Sciatic nerve (tissue), 2 donors: ENCODE measurements at places on chromosomes 16 and 17. TPM values are rescaled to one million over a fixed set of nuclear protein-coding genes. Genes with fewer than 3 reads are reported as not detected.

DNA sequence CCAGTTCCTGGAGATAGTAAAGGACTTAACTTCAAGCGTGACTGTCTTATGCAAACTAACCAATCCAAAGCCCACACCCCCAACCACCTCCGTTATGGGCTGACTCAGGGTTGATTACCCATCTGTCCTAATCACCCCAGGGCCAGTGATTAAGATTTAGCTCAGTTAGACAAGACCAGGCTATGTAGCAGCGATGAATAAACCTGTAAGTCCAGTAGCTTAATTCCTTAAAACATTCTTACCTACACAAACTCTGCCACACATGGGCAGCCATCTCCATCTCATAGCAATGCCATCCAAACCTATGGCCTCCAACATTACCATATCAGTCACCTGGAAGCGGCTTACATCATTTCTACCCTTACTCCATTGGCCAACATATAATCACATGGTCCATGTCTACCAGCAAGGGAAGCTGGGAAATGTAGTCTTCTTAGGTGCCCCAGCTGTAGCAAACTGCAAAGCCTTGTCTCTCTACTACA is 266.7 kb downstream of the SHISA9 start:
- no peak for DNase-seq

DNA sequence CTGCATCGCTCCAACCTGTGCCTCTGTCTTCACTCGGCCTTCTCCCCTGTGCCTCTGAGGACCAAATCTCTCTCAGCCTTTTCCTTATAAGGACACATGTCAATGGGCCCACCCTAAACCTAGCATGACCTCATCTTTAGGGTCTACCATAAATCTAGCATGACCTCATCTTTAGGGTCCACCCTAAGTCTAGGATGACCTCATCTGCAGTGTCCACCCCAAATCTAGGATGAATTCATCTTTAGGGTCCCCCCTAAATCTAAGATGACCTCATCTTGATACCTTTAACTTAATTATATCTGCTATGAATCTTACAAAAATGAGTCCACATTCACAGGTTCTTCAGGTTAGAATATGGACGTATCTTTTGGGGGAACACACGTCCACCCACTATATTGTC is 131.1 kb upstream of the RPL38 start:
- no peak for DNase-seq

- DNase-seq = no peak
These were observed 19.2 kb upstream of the TMEM101 start for GRCh38 chr17:44033861-44034408.

DNA sequence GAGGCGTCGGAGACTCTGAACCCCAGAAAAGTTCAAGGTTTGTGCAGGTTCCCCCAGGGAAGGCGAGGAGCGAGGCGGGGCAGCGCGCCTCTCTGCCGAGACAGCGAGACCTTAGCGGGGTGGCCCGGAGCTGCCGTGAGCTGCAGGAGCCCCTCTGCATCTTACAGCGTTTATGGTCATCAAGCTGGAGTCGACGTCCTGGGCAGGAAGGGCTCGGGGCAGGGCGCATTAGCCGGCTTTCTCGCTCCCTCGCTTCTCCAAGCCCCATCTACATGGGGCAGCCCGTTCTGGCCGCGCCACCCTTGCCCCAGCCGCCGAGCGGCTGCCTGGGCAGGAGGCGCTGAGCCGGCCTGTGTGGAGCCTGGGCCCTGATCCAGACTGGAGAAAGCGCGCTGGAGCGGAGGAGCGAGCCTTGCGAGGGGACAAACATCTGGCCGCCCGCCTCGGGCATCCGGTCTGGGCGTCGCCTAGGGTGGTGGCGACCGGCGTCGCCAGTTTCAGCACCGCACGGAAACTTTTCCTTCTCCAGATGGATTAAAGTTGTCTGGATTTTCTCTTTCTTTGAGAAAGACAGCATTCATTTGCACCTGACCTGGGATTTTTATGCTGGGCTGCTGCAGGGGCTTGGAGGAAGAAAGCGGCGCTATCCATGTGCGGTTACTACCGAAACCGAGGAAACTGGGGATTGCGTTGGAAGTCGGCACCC is 750 bp downstream of the TMEM132E start:
- DNase-seq = peak; percentile 62

GRCh38 chr17:74859459-74860228 is at the start of gene GRIN2C:
Gene GRIN2C (minus strand): TSS chr17:74859885. CDS start chr17:74855092, 4,793 bp downstream.
- DNase-seq = no peak

DNA sequence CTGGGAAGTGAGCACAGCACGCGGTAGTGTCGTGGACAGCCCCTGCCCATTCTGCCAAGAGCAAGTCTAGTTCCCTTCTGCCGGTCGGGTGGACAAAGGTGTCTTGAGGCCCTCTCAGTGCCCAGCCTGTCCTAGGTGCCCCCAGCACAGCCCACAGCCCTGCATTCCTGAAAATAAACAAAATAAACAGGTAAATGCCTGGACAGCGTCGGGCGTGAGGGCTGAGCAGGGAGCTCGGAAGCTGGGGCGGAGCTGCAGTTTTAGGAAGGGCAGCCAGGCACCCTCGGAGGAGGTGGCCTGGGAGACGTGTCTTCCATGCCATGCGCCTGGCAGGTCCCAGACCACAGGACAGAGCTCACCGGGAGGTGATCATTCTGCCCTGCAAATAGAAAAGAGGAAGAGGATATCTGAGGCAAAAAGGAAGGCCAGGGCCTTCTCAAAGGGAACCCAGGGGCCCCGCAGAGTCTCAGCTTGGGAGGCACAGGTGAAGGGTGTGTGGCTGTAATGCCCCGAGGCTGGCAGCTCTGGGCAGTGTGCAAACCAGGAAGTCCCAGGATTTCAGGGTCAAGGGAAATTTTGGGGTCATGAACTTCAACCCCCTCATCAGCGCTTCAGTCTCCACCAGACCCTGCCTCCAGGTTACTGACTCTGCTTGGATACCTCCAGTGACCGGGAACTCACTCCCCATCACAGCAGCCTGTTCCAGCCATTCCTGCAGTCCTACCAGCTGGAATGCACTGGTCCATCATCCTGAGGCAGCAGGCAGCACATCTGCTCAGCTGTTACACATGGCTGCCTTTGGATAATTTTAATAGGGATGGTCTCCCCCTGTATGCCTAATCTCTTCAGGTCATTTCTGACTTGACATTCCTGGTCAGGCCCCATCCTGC is 1.7 kb downstream of the ZNF469 start:
- peak; percentile 43 for DNase-seq

DNA sequence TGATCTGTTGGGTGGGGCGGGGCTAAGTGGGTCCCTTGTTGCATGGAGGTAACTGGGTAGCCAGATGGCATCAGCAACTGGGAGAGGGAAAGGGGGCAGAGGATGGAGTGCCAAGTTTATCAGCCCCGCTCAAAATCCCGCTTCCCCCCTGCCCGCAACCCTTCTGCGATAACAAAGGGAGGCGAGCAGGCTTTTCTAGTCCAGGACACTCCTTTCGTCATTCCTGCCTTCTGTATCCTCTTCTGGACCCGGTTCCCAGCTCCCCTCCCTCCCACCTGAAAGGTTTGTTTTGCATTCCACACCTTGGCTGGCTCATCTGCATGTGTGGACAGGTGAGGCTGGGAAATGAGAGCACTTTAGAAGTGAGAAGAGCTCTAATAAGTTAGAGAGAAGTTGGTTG is 53.3 kb downstream of the HLF start:
- DNase-seq = no peak

DNA sequence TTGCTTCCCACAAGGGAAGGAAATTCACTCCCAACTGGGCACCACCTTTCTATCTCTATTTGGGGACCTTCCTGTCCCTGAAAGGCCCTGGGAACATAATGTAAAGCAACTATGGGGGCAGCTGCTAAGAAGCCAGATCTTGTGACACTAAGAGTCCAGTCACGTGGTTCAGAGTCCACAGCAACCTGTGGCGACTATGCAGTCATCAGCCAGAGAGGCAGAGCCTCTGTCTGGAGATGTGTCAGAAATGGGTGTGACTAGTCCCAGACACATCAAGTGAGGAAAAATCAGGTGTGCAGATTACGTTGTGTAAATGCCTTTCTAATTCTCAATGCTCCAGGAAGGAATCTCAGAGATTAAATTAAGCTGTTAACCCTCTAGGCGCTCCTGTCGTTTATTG is 26.6 kb upstream of the SKAP1 start:
- DNase-seq = no peak

GRCh38 chr17:81977211-81977808 is at the start of gene ASPSCR1:
Gene ASPSCR1 (plus strand): TSS chr17:81977629. CDS start chr17:81977647, 18 bp downstream.
- peak; percentile 95 for DNase-seq

DNA sequence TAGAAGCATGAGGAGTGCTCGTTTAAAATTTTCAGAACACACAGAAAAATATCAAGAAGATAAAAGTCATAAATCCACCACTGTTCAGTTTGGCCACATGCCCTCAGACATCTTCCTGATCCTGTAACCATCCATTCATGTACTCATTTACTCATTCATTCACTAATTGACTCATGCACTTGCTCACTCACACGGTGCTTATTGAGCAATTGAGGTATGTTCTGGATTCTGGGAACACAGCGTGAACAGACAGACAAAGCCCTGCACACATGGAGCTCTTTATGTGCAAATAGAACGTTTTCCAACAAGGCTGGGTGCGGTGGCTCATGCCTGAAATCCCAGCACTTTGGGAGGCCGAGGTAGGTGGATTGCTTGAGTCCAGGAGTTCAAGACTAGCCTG is 10.2 kb upstream of the NATD1 start:
- DNase-seq = no peak

GRCh38 chr16:49410226-49410625 is 36.6 kb downstream of the C16orf78 start:
- DNase-seq = peak; percentile 31

- DNase-seq = no peak
These were observed 27.5 kb downstream of the EPN2 start for GRCh38 chr17:19264681-19265080.

GRCh38 chr16:27102701-27103575 is 36.2 kb downstream of the C16orf82 start:
- DNase-seq = no peak

GRCh38 chr16:65700596-65700995 is 578.7 kb upstream of the CDH11 start:
- DNase-seq = no peak

- DNase-seq = no peak
These were observed 152.1 kb downstream of the PHKB start for GRCh38 chr16:47613251-47613650.

GRCh38 chr17:53314521-53314920 is 508.2 kb upstream of the KIF2B start:
- no peak for DNase-seq

DNA sequence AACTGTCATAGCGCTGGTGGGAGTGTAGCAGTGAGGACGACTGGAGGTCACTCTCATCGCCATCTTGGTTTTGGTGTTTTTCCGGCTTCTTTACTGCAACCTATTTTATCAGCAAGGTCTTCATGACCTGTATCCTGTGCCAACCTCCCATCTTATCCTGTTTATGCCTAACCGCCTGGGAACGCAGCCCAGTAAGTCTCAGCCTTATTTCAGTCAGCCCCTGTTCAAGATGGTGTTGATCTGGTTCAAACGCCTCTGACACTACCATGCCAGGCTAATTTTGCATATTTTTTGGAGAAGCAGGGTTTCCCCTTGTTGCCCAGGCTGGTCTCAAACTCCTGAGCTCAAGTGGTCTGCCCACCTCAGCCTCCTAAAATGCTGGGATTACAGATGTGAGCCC is 179.8 kb upstream of the HSBP1 start:
- DNase-seq = no peak

DNA sequence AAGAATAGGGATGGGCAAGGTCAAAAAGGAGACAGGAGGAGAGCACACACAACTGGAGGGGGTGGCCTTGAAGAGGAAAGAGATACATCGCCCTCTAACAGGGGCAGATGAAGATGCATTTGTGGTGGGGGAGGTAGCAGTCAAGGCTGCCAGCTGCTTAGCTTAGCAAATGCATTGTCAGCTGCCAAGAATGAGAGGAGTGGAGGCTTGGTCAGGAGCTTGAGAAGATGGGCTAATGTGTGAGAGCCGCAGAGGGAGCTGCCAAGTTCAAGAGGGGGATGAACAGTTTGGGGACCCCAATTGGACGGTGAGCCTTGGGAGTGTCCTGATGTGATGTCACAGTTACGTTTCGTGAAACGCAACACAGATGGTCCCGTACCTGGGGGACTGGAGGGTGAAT is 28.9 kb upstream of the GNA13 start:
- DNase-seq = no peak

- no peak for DNase-seq
These were observed 88.4 kb upstream of the CDH5 start for GRCh38 chr16:66278111-66278531.

DNA sequence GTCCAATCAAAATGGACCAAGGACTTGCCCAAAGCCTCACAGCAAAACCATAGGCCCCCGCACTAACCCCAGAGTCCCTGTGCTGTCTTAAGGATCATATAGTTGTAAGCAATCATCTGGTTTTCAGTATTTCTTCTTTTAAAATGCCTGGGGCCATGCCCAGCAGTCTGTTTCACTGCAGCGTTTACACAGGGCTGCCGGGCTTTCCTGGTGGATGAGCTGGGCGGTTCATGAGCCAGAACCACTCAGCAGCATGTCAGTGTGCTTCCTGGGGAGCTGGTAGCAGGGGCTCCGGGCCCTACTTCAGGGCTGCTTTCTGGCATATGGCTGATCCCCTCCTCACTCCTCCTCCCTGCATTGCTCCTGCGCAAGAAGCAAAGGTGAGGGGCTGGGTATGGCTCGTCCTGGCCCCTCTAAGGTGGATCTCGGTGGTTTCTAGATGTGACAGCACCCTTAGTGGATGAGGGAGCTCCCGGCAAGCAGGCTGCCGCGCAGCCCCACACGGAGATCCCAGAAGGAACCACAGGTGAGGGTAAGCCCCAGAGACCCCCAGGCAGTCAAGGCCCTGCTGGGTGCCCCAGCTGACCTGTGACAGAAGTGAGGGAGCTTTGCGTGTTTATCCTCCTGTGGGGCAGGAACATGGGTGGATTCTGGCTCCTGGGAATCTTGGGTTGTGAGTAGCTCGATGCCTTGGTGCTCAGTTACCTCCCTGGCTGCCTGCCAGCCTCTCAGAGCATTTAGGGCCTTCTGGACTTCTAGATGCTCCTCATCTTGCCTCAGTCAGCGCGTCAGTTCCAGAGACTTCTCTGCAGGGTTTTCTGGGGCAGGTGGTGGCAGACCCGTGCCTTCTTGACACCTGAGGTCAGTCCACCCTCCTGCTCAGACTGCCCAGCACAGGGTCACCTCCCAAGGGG is 24.8 kb upstream of the STH start:
- DNase-seq = no peak

The MAF gene
- total RNA-seq = 168 TPM

The LRRC37B gene
- 25.7 TPM for total RNA-seq

The ST3GAL2 gene
- total RNA-seq = 31.1 TPM

The TBC1D3D gene
- total RNA-seq = not detected

The CDH5 gene
- total RNA-seq = 108 TPM

The TAC4 gene
- not detected for total RNA-seq

The LHX1 gene
- total RNA-seq = not detected

The OTOP3 gene
- total RNA-seq = not detected

The CFAP97D1 gene
- total RNA-seq = not detected
